ENCODE measurements at places on chromosomes 3 and 15.

GRCh38 chr3:18236726-18237125 lies 188.4 kb downstream of the SATB1 start:
- no peak for DNase-seq

- DNase-seq, result no peak
These were observed 955.6 kb downstream of the ROBO1 start for GRCh38 chr3:78812166-78812565.

DNA sequence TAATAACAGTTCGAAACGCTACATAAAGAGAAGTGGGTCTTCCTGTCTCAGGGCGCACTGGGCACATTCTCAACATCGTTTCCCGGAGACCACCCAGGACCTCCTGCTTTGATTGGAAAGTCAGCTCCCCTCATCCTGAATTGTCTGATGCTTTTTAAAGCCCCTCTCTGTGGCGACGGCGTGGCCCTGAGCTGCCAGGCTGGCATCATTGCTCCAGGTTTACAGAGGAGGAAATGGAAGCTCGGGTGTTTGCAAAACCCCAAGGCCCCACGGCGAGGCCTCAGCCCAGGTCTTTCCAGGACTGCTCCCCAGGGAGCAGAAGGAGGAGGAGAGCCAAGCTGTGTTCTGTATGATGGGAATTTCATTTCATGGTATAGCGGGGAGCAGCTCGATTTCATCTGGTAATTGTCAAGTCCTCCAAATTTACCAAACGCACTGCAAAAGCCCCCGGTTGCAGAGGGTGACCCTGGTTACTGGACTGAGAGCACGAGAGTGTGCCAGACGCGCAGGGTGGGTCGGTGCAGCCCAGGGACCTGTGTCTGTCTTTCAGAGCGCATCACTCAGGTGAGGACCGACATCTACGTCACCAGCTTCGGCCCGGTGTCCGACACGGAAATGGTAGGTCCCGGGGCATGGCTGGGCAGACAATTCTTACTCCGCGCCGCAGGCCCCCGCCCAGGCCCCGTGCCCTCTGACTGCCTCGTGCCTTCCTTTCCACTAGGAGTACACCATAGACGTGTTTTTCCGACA lies 15.9 kb downstream of the GABRA5 start:
- no peak for DNase-seq

DNA sequence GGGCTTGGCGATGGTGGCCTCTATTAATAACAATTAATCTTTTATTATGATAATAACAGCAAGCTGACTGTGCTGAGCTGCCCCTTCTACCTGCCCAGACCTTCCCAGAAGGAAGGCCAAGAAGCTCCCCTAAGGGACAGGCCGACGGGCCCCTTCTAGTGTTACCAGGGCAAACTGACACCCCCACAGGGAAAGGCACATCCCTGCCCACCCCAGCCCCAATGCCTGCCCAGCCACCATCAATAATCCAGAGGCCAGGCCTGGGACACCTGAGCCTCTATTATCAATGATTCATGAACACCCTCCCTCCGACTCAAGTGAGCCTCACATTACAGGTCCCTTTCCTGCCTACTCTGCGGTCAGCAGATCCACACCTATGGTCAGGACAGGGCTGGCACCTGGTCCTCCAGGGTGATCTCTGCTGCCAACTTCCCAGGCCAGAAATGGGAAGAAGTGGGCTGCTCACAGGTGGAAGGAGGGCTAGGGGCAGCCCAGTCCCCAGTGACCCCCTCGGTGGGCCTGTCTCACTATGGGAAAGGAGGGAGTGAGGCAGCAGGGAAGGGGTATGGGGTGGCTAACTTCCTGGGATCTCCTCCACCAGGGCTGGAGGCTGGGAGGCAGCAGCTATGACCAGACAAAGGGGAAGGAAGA lies 1.8 kb downstream of the TWF2 start:
- DNase-seq, result no peak

DNA sequence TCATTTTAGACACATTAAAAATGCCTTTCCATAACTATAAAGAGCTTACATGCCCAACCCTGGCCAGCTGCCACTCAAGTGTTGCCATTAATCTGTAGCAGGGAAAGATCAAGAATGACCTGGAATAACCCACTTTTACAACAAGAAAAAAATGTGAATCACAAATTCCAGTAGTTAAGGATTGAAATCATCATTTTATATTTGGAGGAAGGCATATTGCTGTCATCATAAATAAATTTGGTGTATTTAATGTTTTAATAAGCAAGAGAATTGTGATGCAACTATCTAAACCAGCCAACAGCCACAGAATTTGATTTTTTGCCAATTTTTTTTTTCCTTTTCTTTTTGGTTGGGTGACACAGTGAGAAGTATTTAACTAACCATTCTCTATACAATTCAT lies 240.0 kb upstream of the SEMA6D start:
- no peak for DNase-seq

DNA sequence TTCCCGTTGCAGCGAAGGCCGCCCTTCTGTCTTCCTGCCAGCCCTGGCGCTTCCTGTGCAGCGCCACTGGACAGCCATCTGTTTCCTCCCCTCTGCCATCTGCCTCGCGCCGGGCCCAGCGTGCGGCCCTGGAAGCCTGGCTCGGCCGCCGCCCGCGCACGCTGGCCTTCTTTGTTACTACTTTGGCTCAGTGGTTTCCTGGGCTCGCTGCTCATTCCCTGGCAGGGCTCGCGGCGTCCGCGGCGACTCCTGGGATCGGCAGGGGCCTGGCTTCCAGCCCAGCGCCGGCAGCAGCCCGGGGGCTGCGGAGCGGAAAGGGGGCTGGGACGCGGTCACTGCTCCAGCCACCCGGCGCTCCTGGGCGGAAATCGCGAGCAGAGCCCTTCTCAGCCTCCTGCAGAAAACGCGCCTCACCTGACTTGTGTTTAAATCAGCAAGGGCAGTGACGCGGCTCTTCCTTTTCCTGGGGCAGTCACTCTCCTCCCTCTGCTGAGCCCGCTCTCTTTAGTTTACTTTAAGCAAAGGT lies 10.0 kb downstream of the CMTM7 start:
- DNase-seq, result no peak

- no peak for DNase-seq
These were observed 63.9 kb downstream of the TNFAIP8L3 start for GRCh38 chr15:51030649-51031316.

DNA sequence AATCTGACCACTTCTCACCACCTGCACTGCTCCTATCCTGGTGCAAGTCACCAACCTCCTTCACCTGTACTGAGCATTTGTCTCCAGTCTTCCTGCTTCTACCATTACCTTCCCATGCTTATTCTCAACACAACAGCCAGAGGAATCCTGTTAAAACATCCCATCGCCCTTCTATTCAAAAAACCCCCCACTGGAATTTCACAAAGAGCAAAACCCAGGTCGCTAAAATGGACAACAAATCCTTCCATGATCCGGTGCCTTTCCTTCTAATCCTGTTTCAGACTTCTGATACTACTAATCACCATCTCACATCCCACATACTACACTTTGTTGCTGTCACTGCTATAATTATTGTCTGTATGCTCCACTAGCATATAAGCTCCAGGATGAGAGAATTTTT lies 85.2 kb downstream of the ERC2 start:
- no peak for DNase-seq

- no peak for DNase-seq
These were observed 100.5 kb downstream of the CHRNA7 start for GRCh38 chr15:32130823-32131222.

GRCh38 chr15:59873644-59874272 lies 130.4 kb upstream of the FOXB1 start:
- DNase-seq, result no peak

DNA sequence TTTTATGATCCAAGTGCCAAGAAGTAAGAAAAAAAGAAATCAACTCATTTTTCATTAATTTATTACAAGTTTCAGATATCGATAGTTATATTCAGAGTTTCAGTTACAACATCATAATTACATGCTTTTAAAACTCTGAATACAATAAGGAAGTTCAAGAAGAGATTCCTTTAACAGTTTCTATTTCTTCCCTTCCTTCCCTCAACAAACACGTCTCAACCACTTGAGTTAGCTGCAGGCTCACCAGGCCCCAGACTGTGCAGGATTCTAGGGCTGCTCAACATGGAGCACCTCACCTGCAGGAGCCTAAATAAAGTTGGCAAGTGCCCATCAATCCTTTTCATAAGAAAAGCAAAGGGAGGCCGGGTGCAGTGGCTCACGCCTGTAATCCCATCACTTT lies 79.2 kb upstream of the FNDC3B start:
- DNase-seq, result no peak

DNA sequence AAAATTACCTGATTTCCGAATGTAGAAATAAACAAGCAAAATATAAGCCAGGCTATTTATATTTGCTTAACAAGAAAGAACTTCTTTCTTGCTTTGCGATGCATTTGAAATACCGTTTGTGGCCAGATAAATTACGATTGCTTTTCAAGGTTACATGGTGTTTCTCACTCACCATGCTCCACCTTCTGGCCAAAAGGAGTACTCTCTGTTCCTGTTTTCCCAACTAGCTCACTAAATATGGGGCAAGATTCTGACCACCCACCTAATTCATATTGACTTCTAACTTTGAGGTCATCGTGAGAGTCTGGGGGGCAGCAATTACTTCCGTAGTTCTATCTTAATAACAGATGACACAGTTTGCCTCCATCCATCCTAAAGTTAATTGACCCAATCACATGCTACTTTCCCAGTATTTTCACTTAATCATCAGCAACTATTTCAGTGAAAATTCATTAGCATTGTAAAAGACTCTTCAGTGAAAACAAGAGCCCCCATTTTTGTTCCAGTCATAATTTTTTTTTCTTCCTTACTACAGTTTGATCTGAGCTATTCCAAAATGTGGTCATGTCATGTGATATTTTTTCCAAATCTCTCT lies 25.9 kb downstream of the ACP3 start:
- DNase-seq, result no peak

DNA sequence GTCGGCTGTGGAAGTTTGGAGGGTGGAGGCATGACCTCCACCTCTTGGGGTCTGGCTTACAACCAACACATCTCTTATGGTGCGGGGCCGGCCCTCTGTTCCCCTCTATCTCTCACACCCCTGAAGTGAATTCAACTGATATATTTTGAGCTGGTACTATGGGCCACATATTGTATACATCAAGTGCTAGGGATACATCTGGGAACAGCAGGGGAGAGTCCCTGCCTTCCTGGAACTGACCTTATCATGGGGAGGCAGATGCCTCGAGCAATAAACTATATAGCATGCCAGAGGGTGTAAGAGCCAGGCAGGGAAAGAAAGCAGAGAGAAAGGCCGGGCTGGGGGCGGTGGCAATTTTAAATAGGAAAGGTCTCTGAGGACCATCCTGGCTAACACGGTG lies 60.4 kb upstream of the TRPM1 start:
- DNase-seq, result no peak

GRCh38 chr15:69703532-69704187 lies 251.0 kb downstream of the RPLP1 start:
- no peak for DNase-seq

DNA sequence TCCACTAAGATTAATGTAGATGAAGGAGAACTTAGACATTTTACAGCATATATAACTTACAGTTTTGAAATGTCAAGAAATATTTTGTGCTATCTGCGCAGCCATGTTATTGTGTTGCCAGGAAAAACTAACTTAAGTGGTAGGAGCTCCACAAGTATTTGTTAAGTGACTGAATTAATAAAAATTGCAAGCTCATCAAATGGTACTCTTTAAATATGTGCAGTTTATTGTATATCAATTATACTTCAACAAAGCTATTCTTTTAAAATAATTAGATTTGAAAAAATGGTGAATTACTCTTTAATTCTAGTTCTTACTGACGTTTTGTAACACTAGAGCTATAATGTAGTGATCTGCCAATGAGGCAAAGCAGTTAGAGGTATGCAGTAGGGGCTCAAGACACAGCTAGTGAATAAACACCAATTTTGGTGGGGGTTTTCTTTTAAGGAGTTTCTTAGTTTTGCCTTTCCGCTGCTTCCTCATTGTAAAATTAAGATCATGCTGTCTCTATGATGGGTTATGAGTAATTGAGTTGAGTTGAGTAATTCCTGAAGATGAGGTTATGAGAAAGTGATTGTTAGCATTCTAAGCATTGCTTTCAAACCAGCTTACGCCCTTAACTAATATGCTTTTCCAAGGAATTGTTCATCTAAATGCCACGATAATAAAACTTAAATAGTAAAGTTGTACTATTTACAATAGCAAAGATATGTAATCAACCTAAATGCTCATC lies 10.9 kb upstream of the LXN start:
- DNase-seq, result no peak

GRCh38 chr15:95247071-95247984 lies 1016.0 kb downstream of the MCTP2 start:
- DNase-seq, result no peak

DNA sequence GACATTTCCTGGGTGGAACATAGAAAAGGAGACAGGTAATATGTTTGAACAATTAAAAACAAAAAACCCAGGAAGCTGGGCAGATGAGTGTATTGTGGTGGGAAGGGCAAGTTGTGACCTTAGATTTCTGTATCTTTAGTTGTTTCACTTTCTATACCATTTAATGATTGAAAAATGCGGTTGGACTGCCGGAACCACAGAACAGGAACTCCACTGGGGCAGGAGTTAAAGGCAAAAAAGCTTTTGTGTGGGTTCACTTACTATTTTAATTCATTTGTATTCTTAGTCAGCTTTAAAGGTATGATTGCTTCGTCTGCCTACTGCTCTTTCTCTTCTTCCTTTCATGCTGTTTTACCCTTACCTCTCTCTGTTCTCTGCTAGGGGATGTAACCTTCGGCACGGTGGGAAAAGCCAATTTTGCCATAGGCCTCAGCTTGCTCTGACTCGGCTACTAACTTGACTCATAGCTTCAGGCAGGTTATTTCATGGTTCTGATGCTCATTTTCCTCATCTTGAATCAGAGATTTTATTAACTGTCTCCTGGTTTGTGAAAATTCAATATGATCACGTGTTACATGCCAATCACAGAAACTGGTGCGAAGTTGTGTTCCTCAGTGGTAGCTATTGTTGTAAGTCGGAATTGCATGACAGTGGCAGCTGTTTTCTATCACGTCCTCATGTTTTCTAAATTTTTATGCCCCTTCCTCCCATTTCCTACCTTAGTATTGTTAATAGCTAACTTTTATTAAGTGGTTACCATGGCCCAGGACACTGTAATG lies 1.6 kb upstream of the MCTP2 start:
- no peak for DNase-seq

DNA sequence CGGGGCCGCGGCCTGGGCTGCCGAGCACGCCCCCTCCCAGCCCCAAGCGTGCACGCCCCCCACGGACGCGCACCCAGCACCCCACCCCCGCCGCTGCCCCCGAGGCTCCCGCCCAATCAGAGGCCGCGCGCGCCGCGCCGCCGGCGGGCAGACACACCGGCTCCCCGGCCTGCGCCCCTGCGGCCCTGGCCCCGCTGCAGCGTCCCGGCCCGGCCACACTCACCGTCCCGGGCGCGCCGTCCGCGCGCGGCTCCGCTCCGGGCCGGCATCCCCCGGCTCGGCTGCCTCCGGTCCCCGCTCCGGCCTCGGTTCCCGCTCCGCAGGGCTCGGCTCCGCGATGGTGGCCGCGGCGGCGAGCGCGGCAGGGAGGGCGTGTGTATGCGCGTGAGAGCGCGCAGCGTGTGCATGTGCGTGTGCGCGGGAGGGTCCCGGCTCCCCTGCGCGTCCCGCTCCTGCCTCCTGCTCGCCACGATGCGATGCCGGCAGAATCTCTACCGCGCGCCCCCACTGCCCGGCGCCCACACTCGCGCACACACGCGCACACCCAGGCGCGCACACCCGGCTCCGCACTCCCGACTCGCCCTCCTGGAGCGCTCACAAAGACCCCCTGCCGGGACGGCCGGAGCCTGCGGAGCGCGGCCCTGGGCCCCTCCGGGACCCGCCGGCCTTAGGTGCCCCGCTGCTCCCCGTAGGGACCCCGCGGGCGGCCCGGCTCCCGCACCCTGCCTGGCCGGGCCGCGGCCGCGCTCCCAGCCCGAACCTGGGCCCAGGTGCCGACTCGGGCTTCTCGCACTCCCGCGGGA lies 186.5 kb upstream of the LINGO1 start:
- DNase-seq, result no peak

- DNase-seq, result no peak
These were observed 425.4 kb upstream of the TPRG1 start for GRCh38 chr3:188746291-188746783.

Data from C1 segment of cervical spinal cord (tissue), 14 donors.